ENCODE measurements at places on chromosomes 2 and 18. TPM values are rescaled to one million over a fixed set of nuclear protein-coding genes. Genes with fewer than 3 reads are reported as not detected.

- no peak for DNase-seq
These were observed 844 bp upstream of the MPV17 start for GRCh38 chr2:27323596-27324285.

EVX2 gene
- 1.2 TPM for total RNA-seq

ME2 gene
- total RNA-seq, result 52.0 TPM

- no peak for DNase-seq
These were observed 256.4 kb upstream of the PXDN start for GRCh38 chr2:2000724-2001061.

DNA sequence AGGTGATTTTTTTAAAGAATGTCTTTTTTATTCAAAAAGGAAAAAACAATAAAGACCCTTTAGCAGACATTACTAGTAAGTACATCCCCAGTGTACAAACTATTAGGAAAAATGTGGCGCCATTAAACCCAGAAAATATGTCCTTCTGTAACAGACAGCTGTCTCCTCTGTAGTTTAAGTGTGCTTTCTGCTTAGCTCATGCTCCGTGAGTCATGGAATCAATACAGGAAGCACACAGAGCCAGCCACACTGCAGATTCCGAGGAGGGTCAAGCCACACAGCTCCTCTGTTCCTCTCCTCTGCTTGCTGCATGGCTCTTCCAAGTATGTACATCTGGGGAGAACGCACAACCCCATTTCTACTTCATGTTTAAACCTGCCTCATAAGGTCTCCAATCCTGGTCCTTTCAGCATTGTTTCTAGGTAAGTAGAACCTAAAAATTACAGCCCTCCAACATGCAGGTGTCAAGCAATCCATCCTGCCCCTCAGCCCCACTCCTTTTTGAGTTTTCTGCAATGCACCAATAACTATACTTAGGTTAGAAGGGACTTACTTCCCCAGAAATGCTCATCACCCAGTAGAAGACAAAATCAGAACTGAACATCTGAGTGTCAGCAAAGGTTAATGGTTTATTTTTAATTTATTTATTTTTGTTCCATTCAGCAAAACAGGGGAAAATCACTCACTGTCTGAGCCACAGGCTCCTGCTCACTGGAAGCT, 37.5 kb downstream of the ACVR1 start:
- peak; percentile 69 for DNase-seq

GRCh38 chr2:54504866-54505265, 48.7 kb downstream of the SPTBN1 start:
- DNase-seq, result no peak

- no peak for DNase-seq
These were observed 666.9 kb downstream of the XIRP2 start for GRCh38 chr2:167555098-167555720.

DNA sequence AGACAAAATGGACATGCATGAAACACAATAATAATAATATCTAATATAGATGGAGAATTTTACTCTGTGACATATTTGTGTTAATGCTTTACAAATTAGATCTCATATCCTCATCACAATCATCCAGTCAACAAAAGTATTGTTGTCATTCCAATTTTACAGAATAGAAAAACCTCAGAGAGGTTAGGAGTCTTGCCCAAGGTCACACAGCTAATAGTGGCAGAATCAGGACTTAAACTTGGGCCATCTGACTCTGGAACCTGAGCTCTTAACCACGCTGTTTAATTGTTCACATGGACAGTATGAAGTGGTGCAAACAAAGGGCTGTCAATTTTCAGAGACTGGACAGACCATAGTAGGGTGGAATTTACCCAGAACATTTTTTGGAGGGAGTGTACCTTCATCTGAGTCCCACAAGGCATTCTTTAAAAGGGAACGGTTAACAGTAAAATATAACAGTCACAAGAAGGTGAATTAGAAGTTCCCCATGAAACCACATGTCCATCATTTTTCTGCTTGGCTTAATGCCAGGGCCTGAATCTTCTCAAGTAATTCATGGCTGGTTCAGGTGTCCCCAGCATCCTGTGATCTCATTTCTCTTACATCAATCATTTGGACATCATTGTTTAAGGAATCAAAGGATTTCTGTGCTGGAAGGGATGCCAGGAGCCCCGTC, 35.4 kb upstream of the CCDC93 start:
- no peak for DNase-seq

GRCh38 chr2:219496247-219496824, 2.4 kb upstream of the GMPPA start:
- DNase-seq, result no peak

GRCh38 chr2:8268172-8268783, 413.6 kb upstream of the ID2 start:
- no peak for DNase-seq

DNA sequence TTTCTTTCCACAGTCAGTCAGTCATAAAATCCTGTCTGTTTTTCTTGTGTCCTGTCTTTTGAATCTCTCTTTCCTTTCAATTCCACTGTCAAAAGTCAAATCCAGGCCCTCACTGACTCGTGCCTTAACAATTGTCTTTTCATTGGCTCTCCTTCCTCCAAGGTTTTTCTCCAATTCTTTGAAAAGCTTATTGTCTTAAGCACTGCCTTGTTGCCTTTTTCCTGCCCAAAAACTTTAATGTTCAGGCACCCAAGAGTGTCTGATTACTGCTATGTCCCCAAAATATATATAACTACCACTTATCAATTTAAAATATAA, 13.9 kb upstream of the SULT1C4 start:
- DNase-seq, result no peak

UGT1A3 gene
- total RNA-seq, result not detected

DNA sequence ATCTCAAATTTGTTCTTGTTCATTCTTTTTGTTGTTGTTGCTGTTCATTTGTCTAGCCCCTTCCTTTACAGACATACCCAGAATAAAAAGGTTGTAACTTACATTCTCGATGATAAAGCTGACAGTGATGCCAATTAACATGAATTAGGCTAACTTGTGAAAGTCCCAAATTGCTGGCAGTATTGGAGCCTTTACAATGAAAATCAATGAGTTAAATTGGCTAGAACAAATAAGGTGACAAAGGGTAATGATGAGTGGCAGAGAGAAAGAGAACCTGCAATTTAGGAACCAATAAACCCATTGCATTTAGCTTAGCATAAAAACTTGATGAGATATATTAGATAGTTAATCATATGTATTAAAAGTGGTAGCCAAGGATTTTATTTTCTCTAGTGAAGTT, 521.0 kb downstream of the ADCYAP1 start:
- no peak for DNase-seq

DNA sequence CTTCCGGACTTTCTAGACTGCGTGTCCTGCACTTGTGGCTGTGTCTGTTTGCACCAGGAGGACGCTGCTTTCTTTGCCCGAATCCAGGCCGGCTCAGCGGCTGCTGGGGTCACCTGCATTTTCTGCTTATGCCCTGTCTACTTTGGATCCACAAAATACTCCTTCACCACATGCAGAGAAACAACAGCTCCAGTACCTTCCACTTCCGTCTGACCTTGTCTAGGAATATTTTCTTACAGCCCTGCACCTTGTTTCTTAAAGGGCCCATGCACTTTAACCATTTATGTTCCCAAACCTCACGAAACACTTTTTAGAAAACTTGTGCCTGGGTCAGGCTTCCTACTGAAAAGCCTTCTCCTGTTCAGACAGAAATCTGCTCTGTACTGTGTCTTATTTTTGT, 129.4 kb upstream of the NCK2 start:
- DNase-seq, result no peak

DNA sequence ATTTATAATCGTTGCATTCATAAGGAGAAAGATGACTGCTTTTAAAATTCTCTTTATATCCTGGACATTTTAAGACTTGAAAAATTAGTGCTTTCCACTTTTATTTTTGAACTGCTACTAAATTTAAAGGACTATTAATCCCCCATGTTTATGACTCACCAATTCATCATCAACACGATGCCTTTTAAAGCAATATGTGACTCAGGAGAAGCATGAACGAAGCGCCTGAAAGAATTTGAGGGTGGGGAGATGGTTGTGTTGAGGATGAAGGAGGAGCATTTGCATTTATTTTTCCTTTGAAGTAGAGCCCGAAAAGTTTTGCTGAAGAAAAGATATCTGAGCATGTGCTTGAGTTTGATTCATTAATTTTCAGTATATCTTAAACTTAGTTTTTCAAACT, 192.2 kb upstream of the LRRTM1 start:
- DNase-seq, result peak; percentile 88

DNA sequence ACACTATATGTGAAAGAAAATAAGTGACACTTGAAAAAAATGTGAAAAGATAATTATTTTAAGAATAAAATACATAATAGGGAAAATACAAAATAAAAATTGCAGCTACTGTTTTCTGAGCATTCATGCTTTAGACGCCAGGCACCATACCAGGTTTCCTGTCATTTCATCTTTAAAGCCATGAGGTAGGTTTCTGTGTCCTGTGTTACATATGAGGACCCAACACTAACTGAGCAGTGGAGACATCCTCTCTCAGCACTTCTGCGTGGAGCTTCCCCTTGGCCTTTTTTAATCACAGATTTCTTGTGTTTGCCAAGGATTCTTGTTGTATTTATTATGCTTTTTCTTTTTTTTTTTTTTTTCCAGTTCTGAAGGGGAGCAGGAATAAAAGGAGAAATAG, 117.3 kb downstream of the FAM117B start:
- no peak for DNase-seq

DNA sequence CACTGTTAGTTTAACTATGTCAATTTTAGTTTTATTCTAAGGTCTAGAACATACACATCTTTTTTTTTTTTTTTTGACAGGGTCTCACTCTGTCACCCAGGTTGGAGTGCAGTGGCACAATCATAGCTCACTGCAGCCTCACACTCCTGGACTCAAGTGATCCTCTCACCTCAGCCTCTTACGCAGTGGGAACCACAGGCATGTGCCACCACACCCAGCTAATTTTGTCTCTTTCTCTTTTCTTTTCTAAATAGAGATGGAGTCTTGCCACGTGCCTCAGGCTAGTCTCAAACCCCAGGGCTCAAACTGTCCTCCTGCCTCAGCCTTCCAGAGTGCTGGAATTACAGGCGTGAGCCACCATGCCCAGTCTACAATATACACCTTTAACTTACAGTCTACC, 69.5 kb upstream of the CHRNA1 start:
- DNase-seq, result no peak

DNA sequence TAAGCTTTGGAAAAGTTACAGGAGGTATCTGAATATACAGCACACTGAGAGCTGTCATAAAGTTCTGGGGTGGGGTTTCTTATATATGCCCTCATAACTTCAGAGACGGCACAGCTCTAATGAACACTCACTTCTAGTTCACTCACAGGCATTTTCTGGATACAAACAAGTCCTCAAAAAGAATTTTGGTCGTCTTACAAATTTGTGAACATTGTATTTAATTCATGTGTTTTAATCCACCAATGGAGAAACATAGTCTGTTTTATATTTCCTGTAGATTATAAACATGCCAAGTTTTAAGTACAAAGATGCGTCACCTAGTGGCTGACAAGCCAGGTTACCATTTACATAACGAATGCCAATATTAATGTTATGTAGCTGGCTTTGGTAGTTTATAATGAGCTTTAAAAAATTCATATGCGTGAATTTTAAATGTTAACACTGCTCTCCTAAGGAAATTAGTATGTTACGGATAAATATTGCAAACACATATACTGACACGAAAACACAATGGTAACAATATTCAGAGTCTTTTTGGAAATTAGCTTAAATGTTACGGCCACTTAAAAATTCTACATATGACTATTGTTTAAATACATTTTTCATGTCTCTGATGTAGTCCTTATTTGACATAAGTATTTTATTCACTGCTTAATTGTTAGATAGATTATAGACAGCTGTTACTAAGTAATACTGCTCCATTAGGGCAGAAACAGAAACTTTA, 2.5 kb downstream of the COL3A1 start:
- DNase-seq, result peak; percentile 80

UPP2 gene
- total RNA-seq, result 0.24 TPM

DNA sequence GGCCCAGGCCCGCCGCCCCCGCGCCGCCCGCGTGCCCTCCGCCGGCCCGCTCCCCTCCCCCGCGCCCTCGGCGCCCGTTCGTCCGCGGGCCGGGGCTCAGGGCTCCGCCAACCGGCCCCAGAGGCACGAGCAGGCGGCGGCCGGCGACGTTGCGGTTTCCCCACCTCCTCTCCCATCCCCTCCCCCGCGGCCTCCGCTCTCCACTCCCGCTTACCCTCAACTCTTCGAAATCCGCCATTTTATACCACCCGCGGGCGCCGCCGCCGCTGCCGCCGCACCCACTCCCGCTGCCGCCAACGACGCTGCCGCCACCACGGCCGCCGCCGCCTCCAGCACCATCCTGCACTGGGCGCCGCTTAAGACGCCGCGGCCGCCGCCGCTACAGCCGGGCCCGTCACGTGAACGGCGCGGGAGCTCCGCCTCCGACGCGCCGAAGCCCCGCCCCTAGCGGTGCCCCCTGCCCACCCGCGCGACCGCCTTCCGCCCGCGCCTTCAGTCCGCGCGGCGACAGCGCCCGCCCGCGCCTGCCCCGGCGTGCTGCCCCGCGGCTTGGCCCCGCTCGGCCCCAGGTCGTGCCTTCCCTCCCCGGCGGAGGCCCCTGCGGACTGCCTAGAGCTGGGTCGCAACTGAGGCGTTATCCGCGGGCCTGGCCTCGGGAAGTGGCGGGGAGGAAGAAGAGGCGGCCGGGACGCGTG, at the start of the genes KATNAL2 and PIAS2:
Gene KATNAL2 (plus strand): TSS at position 495 of the 695 bp plus-strand sequence. CDS start 29,271 bp downstream, outside the sequence.
Gene PIAS2 (minus strand): TSS at position 400 of the 695 bp plus-strand sequence. CDS start 162 bp downstream, at position 238.
- DNase-seq, result peak; percentile 84

KIAA2012 gene
- total RNA-seq, result 1.7 TPM

- DNase-seq, result no peak
These were observed 39.0 kb upstream of the BMPR2 start for GRCh38 chr2:202337151-202337550.

ANXA4 gene
- 56.8 TPM for total RNA-seq

DSG1 gene
- total RNA-seq, result 26.5 TPM

DNA sequence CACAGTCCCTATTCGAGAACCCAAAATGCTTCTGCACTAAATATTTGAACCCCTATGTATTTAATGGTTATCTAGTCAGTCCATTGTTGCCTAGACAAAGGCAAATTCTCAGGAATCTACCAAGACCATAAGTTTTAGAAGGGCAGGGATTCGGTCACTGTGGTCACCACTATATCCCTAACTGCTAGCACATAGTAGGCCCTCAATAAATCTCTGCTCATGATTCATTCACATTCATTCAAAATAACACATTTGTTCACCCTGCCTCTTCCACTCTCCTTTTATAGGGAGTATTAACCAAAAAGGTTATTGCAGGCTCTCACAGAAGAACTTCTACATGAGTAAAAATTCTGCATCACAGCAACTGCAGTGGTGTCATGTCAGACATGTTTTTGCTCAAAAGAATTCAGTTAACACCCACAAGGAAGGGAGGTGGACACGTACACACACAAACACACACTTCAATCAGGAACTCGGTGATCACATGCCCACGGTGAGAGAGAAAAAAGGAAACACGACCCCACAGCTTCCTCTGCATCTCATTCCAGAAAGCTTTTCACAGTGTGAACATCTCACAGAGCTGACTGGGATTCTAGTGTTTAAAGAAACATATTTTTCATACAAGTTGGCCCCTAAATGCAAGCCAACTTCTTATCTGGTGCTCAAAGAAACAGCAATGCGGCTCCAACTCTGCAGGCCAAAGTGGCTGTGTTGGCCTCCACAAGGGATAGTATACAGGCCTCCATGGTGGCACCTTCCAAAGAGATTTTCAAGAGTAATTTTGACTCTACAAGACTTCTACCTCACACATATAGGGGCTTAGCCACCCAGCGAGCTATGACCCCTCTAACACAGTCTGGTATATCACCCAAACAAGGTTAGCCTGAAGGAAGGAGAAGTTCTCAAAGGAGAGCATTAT, 98.0 kb downstream of the ANKRD44 start:
- no peak for DNase-seq
